ENCODE measurements at places on chromosomes 16 and 17. TPM values are rescaled to one million over a fixed set of nuclear protein-coding genes. Genes with fewer than 3 reads are reported as not detected.
A peak's percentile ranks its signal among the peaks of the same experiment; 100 is the strongest.

The PITPNM3 gene
- total RNA-seq = 5.8 TPM

The USP43 gene
- 7.6 TPM for total RNA-seq

GRCh38 chr17:535198-535597 is 179.4 kb downstream of the VPS53 start:
- DNase-seq = no peak

DNA sequence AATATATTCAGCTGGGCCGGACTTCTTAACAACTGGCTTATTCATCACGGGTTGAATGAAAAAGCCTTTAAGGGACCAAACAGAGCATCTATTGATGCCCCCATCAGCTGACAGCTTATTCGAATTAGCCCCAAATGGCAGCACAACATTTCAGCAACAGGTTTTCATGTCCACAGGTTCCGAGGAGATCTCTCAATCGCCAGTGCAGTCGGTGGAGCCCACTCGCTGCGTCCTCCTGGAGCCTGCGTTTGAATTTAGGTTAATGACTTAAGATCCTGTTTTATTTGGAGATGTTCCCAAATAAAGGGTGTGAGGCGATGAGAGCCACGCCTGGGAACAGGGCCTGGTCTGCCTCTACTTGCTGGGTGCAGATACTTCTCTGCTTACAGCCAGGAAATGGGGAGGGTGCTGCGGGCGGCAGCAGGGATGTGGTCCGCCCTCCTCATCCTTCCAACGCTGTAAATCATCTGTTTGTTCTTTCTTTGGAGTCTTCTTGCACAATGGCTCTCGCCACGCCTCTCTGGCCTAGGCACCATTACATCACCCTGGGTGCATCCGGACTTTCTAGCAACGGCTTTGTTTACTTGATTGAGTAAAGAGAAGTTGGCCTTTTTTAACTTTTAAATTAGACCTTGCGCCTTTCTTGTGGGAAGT is 22.6 kb downstream of the NDE1 start:
- DNase-seq = peak; percentile 91

The METRNL gene
- total RNA-seq = 74.4 TPM

- no peak for DNase-seq
These were observed 22.8 kb downstream of the NKD1 start for GRCh38 chr16:50570808-50571598.

The DNAH3 gene
- total RNA-seq = 3.1 TPM

GRCh38 chr17:75661531-75661930 is 5.4 kb downstream of the RECQL5 start:
- no peak for DNase-seq

DNA sequence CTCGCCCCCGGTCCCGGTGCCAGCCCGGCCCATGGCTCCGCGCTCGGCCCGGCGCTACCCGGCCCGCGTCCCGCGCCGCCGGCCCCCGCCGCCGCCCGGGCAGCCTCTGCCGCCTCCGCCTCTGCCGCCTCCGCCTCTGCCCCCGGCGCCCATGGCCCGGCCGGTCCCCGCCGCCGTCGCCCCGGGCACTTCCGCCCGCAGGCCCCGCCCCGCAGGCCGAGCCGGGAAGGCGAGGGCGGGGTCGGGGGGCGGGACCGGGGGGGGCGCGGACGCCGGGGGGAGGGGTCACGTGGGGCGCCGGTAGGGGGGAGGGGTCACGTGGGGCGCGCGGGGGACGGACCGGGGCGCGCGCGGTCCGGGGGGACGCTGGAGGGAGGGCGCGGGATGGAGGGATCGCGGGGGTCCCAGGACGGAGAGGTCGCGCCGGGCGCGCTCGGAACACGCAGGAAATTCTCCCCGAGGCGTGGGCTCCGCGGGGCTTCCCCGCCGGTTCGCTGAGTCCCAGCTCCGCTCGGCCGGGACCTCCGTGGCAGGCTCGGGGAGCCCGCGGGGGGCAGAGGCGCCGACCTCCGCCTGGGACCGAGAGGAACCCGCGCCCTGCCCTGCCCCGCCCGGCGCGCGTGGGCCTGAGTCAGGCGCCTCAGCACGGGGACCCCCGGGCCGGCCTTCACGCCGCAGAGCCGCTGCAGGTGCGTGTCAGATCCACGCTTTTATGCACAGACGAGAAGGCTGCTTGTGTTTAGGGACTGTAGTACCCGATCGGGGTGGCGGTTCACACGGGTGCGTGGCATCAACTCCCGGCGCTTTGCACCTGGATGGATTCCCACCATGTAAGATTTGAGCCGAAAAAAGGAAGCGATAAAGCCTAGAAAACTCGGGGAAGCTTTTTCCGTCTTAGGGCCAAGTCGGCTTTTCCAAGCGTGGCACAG is at the start of gene PGAP6:
Gene PGAP6 (minus strand): TSS at position 190 of the 929 bp plus-strand sequence. CDS start 157 bp downstream, at position 33.
- no peak for DNase-seq

GRCh38 chr17:79739148-79740062 is 8.7 kb downstream of the ENPP7 start:
- DNase-seq = no peak

The CDRT15 gene
- total RNA-seq = not detected

The BEAN1 gene
- 1.6 TPM for total RNA-seq

The SMIM36 gene
- total RNA-seq = not detected

DNA sequence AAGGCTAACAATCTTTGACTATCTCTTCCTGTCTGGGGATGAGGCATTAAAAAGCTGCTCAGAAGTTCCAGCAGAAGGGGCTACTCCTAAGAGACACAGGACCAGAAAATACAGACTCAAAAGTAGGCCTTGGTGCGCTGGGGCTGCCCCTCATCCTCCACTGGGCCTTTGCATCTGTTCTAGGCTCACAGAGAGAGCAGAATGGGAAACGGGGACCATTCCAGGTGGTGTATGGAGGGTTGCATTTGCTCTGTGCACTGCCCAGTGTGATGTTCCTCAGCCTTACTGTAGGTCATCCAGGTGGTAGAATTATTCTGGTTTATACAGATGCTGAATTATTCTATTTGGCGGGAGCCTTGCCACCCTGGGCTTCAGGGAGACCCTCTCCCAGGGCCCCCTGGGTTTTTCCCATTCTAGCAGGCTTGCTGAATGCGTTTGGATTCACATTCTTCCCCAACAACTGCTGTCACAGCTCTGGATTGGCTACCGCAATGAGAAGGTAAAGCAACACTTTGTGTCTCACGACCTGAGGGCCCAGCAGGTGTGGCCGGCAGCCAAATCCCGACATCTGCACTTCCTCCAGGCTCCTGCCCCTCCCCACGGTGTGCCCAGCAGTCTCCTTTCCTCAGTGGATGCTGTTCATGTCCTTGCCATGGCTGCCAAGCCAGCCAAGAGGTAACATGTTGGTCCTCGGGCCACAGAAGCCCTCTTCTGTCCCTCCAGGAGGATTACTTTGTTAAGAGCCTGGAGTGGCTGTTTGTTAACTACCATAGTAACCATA is 25.0 kb upstream of the ZNHIT3 start:
- DNase-seq = no peak

GRCh38 chr16:48537275-48537674 is 72.7 kb downstream of the N4BP1 start:
- no peak for DNase-seq

- DNase-seq = no peak
These were observed 115.5 kb upstream of the NLRP1 start for GRCh38 chr17:5699814-5700213.

DNA sequence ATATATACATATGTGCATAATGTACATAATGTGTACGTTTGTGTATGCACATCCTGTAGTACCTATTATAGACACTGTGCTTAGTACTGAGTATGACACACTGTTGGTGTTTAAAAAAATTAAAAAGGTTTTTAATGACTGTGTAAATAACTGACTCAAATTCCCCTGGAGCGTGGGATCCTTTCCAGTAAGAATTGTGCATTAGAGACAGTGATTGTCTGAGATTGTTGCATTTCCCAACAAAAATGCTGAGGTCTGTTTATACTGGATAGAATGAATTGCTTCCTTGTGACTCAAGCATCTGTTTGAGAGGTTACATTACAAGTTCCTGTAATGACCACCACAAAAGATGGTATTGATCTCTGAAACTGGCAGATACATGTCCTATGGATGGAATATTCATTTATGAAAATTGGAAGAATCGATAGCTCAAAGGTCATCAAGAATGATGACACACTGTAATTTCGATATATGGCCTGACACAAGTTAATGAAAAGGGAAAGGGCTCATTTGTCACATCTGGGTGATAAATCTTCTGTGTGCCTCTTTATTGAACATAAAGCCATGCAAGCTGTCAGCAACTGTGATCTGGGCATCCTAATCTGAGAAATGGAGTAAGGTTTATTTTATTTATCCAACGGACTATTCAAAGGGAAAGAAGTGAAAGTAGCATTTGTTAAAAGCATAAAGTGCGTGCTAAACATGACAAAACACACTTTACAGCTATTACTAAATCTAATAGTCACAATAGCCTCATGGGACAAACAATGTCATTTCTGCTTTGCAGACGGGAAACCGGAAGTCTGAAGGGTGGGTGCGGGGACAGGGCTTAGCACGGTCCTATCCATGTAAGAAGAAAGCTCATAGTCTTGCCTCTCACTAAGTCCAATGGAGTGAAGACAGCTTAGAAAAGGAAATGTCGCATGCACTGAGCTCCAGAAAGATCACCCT is 228.8 kb downstream of the CDH11 start:
- no peak for DNase-seq

GRCh38 chr16:1290860-1291575 is 18.4 kb upstream of the UBE2I start:
- no peak for DNase-seq

DNA sequence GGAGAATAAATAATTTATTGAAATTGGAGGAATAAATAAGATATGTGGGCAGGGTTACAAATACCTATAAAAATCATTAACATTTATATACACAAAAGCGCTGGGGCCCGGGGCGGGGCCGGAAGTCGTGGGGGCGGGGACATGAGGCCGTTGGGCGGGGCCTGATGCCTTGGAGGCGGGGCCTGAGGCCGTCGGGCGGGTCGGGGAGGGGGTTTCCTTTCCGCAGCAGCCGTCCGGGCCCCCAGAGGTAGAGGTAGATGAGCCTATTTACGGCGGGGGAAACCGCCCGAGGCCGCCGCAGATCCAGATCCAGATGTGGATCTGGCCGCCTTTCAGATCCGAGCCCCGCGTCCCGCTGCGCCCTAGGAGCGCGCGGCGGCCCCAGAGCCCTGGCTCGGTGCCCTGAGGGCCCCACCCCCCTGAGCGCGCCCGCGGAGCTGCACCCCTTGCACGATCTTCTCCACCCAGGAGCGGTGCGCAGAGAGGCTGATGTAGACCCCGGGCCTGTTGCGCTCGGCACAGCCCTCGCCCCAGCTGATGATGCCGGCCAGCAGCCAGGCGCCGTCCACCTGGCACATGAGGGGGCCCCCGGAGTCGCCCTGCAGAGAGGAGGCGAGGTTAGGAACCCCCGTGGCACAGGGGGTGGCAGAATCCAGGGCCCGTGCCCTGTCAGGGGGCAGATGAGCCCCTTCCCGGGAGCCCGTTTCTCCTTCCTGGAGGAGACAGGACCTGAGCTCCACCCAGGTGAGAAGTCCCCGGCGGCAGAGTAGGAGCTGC is 5.1 kb downstream of the PRSS22 start:
- no peak for DNase-seq

The WNT3 gene
- total RNA-seq = 1.0 TPM

The GAST gene
- total RNA-seq = not detected

The CHST5 gene
- total RNA-seq = 0.26 TPM

The TBC1D26 gene
- 0.47 TPM for total RNA-seq

DNA sequence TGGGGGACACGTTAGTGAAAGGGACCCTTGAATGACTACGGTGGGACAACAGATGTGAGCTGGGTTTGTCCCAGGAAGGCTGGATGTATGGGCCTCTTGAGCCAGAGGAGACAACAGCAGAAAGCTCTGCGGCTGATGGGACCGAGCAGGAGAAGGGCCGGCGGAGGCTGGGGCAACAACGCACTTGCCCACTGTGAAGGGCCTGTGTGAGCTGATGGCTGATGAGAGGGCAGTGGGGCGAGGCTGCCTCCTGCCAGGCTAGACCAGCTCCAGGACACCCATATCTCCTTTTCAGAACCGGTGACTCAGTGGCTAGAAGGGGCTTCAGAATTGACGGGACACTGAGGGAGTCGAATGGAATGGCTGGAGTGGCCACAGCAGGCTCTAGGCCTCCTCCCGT is 250.1 kb downstream of the SEC14L1 start:
- no peak for DNase-seq

The PPP4C gene
- 88.9 TPM for total RNA-seq

The CCDC40 gene
- 12.4 TPM for total RNA-seq

DNA sequence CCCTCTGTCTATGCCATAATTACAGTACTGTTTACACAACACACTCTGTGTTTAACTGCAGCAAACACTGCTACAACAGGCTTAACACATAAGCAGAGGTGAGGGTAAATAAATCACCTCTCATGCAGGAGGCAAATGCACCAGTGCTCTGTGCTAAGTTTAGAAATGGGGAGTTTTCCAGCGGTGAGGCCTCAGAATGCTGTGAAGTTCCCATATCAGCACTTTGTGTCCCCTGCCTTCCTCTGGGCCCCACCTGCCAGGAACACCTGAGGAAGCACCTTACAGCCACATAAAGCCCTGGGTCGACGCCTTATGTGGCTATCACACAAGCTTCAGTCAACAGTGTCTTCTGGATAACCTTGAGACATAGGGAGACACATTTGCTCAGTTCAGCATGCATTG is 304.5 kb downstream of the HAPSTR1 start:
- DNase-seq = no peak

The PYDC1 gene
- not detected for total RNA-seq

The MT3 gene
- 1.5 TPM for total RNA-seq

- DNase-seq = no peak
These were observed 28.7 kb downstream of the NXPH3 start for GRCh38 chr17:49604314-49604869.

DNA sequence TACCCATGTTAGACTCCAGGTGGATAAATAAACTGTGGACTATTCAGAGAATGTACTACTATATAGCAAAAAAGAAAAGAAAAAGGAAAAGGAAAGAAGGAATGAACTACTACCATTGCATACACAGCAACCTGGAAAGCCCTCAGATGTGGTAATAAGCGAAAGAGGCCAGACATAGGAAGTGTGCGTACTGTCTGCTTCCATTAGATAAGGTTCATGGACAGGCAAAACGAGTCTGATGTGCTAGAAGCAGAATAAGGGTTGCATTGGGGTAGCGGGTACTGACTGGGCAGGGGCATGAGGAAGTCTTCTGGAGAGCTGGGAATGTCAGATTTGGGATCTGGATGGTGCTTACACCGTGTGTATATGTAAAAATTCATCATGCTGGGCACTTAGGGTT is 21.8 kb downstream of the CLEC16A start:
- DNase-seq = no peak

DNA sequence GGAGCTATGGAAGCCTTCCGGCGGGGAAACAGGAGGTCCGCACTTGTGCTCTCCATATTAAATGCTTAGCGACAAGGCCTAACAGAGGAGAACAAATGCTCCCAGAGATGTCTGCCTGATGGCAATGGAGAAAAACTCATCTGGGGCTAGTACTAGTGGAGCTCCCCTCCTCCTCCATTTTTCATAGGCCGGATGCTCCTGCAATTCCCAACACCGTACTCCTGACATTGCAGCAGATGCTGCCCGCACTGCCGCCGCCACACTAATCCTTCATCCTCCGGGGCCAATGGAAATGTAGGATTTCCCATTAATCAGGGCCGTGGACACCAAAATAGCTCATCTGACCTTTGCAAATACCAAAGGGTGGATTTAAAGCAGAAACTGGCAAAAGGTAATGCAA is 27.5 kb downstream of the TOM1L2 start:
- DNase-seq = no peak

GRCh38 chr16:73921295-73921694 is 375.3 kb upstream of the PSMD7 start:
- DNase-seq = no peak

- no peak for DNase-seq
These were observed 9.3 kb downstream of the NOD2 start for GRCh38 chr16:50702725-50703124.
